ENCODE measurements at places on chromosomes 3 and 15. TPM values are rescaled to one million over a fixed set of nuclear protein-coding genes. Genes with fewer than 3 reads are reported as not detected.

GMNC gene
- total RNA-seq = not detected

DNA sequence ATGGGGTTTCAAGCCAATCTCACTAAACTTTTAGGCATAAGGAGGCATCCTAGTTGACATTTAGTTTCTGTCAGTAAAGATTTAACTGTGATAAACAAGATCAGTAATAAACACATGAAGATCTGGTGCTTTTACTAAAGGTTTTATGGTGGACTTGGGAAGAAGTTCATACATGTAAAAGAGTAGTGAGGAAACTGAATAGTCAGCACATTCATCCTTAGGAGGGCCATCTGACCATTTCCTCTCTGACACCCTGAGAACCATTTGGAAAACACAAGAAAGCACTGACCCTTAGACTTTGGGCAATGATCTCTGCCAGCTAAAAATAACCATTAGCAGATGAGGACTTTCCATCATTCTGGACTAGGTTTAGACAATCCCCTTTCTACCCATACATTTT, 1040.9 kb downstream of the AGBL1 start:
- no peak for DNase-seq

- no peak for DNase-seq
Measured at GRCh38 chr3:23333633-23334032, 130.5 kb downstream of the UBE2E2 start.

GRCh38 chr3:136819392-136819730, 435 bp downstream of the SLC35G2 start:
- peak; percentile 19 for DNase-seq

- DNase-seq = no peak
Measured at GRCh38 chr15:71588746-71589145, 221.6 kb upstream of the NR2E3 start.

LRRC31 gene
- not detected for total RNA-seq

- DNase-seq = no peak
Measured at GRCh38 chr15:69668039-69668705, 215.6 kb downstream of the RPLP1 start.

GRCh38 chr3:27133060-27133459, 236.1 kb downstream of the NEK10 start:
- DNase-seq = no peak

DNA sequence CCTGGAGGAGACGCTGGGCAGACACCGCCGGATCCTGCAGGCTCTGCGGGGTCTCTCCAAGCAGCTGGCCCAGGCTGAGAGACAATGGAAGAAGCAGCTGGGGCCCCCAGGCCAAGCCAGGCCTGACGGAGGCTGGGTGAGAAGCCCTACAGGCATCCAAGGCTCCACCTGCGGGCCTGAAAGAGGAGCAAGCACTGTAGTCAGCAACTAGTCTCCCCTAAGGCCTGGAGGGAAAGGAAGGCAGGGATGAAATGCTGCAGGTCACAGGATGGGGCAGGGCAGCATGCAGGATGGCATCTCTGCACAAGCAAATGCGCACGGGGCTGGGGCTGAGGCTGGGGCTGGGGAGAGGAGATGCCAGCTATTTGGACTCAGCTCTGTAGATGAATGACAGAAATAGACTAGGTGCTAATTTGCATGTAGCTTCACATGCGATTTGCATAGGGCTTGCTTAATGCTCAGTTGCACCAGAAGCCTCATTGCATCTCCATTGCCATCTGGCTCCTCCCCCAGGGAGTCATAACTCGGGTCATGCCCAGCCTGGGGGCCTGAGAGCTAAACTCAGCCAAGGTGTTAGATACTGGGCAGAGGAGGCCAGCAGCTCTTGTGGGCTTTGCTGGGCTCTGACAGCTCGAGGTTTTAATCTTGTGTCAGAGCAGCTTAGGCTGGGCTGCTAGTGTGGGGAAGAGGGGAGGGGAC, 5.2 kb upstream of the CPLX3 start:
- DNase-seq = no peak

IL1RAP gene
- total RNA-seq = 14.1 TPM

- DNase-seq = no peak
Measured at GRCh38 chr3:42937334-42937733, 31.4 kb downstream of the ZNF662 start.

- DNase-seq = peak; percentile 53
Measured at GRCh38 chr15:59247364-59247763, 40.7 kb downstream of the LDHAL6B start.

DNA sequence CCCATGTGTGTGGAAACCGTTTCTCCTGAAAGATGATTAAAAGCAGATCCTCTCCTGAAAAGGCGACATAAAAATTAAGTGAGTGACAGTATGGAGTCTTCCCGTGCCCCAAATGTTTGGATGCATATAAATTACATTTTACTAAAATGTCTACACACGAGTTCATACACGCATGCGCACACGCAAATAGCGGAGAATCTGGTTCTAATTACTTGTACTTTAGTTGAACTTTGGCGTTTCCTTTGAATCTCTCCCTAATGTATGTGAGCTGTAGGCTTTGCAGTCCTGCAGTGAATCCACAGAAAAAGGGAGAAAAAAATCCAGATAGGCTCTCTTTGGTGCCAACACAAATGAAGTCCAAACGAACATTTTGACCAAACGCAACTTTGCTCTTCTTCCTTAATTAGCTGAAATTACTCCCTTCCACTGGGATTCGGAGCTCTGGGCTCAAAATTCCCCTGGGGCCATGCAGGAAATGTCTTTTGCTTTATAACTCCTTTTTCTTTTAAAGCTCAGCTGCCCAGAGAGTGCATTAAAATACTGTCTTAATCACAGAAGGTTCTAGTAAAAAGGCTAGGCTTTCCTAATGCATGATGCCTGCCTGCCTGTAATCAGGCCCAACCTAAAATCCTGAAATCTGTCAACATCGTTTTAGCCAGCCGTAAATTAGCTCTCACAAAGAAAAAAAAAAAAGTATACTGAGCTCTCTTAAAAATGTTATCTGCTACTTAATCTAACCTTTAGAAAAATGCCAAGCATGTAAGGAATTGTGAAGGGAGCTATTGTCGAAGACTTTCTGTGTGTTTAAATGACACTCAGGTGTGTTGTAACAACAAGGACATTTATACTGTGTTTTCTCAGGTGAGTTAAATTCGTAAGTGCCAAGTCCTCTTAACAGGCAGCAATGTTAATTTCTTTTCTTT, 26.2 kb downstream of the RARB start:
- no peak for DNase-seq

GOLGA6B gene
- total RNA-seq = not detected

GRCh38 chr3:161409069-161409468, 37.8 kb upstream of the SPTSSB start:
- DNase-seq = peak; percentile 8

DNA sequence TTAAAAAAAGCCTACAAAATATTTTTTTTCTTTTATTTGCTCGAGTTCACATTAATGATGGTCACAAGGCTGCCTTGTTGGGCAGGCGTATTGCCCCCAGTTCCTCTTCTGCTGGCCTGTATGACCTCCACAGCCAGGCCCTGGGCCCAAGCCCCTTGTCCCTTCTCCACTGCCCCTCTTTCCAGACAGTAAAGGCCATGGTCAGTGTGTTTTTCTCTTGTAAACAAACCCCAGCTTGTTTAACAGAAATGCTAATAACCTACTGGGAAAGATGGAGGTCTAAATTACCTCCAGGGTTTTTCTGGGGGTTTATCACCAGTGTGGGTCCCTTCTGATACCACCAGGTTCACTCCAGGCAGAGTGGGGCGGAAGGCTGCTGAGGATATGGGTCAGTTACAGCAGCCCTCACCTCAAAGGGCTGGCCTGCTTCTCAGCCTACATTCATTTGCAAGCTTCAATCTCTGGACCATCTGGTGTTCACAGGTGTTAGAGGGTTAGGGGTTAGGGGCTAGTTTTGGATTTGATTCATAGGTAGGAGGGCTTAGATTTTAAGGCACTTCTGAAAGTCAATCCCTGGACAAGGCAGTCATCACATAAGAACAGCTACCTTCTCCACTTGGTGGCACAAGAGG, 2.0 kb upstream of the MANF start:
- DNase-seq = no peak

All from activated T-cell treated with anti-CD3 and anti-CD28 coated beads, Interleukin-2, amount 50 U/mL, for 72 hours (primary cell).